Hepatocyte (in vitro differentiated cells): ENCODE measurements at places on chromosomes 1 and 21.
A peak's percentile ranks its signal among the peaks of the same experiment; 100 is the strongest.

DNA sequence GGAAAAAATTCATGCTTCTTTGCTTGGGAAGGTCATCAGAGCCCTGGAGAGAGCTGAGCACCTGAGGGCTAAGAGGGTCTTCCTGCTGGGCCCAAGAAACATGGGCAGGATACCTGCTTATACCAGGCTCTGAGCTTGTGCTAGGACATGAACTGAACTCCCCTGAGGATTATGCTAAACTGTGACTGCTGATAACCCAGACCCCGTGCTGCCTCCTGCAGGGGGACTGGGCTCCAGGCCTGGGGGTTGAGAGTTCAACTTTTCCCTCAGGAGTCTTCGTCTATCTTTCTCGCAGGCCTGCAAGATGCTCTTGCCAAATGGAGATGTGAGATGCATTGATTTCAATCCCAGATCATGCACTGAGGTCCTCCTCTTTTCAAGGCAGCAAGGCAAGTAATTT, 368.5 kb downstream of the HHAT start:
- H3K4me1 ChIP-seq, result no peaks in the 10 kb centered on the region
- H3K27ac ChIP-seq, result no peak overlapping the region
- no peak overlapping the region for H3K4me3 ChIP-seq
- peaks cover 7% of the 10 kb centered on the region for H3K27me3 ChIP-seq

- peak; percentile 85 for DNase-seq
- H3K4me3 ChIP-seq, result no peak overlapping the region
- no peaks in the 10 kb centered on the region for H3K36me3 ChIP-seq
- no peaks in the 10 kb centered on the region for H3K27me3 ChIP-seq
Measured at GRCh38 chr1:205528887-205529825, 24.7 kb downstream of the CDK18 start.

- DNase-seq, result no peak
- H3K4me1 ChIP-seq, result no peaks in the 10 kb centered on the region
- H3K27ac ChIP-seq, result no peak overlapping the region
- no peaks in the 10 kb centered on the region for H3K27me3 ChIP-seq
- no peaks in the 10 kb centered on the region for H3K36me3 ChIP-seq
Measured at GRCh38 chr1:59878370-59878769, 48.2 kb downstream of the CYP2J2 start.

DNA sequence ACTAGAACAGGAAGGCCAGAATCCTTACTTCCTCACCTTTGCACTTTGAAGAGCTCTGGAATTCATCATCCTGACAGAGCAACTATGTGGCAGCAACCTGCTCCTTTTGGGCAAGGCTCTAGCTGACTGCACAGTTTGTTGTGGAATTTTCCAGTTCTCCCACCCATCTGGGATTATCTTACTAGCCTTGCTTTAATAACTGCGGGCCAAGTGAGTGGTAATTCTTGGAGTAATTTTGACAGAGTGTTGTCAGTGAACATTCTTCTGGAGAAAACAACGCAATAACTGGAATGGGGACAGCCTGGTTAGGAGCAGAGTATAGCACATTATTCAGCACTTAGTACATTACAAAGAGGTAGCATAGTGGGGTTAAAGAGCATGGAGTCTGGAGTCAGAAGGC, 75.3 kb downstream of the NTMT2 start:
- no peak overlapping the region for H3K27ac ChIP-seq
- no peaks in the 10 kb centered on the region for H3K4me1 ChIP-seq

- no peak for DNase-seq
- no peaks in the 10 kb centered on the region for H3K4me1 ChIP-seq
- no peaks in the 10 kb centered on the region for H3K36me3 ChIP-seq
- no peak overlapping the region for H3K27ac ChIP-seq
- no peak overlapping the region for H3K4me3 ChIP-seq
Measured at GRCh38 chr1:214312530-214313051, 31.6 kb downstream of the SMYD2 start.

DNA sequence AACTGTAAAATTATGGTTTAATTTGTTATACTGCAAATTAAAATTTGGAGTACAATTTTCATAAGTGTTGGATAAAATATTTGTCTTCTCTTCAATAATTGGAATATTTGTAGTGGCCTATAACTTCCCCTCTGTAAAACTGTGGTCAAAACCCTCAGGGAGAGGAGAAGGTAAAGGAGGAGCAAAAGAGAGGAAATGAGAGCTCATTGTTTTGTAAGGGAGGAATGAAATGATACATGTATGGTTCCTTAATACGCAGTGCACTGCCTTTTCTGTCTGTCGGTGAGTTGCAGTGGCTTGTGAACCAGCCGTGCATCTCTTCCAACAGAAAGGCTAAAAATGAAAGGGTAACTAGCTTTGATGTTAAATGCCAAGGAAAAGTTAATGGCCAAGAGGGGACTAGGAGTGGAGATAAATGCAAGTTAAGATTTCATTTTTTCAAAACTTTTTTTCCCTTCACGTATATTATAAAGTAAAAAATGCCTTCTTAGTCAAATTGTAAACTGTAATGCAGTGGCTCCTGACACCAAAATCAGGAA, 26.4 kb downstream of the LRRC8D start:
- H3K27ac ChIP-seq, result no peak overlapping the region
- H3K4me3 ChIP-seq, result no peak overlapping the region
- H3K36me3 ChIP-seq, result no peaks in the 10 kb centered on the region
- H3K27me3 ChIP-seq, result no peaks in the 10 kb centered on the region
- peaks cover 8% of the 10 kb centered on the region for H3K4me1 ChIP-seq

GRCh38 chr1:167829868-167830267, 84.1 kb downstream of the ADCY10 start:
- no peak for DNase-seq
- H3K27ac ChIP-seq, result no peak overlapping the region
- H3K4me3 ChIP-seq, result no peak overlapping the region
- H3K36me3 ChIP-seq, result no peaks in the 10 kb centered on the region

GRCh38 chr1:153357076-153357852, 390 bp upstream of the S100A9 start:
- H3K27ac ChIP-seq, result no peak overlapping the region
- H3K4me1 ChIP-seq, result no peaks in the 10 kb centered on the region
- no peaks in the 10 kb centered on the region for H3K36me3 ChIP-seq
- no peak for DNase-seq
- no peak overlapping the region for H3K4me3 ChIP-seq
- peaks cover 4% of the 10 kb centered on the region for H3K27me3 ChIP-seq

- peaks cover 3% of the 10 kb centered on the region for H3K27me3 ChIP-seq
- no peak for DNase-seq
- H3K36me3 ChIP-seq, result no peaks in the 10 kb centered on the region
- no peak overlapping the region for H3K4me3 ChIP-seq
- no peaks in the 10 kb centered on the region for H3K4me1 ChIP-seq
- H3K27ac ChIP-seq, result no peak overlapping the region
Measured at GRCh38 chr21:38012672-38013071, 96.4 kb upstream of the KCNJ6 start.

DNA sequence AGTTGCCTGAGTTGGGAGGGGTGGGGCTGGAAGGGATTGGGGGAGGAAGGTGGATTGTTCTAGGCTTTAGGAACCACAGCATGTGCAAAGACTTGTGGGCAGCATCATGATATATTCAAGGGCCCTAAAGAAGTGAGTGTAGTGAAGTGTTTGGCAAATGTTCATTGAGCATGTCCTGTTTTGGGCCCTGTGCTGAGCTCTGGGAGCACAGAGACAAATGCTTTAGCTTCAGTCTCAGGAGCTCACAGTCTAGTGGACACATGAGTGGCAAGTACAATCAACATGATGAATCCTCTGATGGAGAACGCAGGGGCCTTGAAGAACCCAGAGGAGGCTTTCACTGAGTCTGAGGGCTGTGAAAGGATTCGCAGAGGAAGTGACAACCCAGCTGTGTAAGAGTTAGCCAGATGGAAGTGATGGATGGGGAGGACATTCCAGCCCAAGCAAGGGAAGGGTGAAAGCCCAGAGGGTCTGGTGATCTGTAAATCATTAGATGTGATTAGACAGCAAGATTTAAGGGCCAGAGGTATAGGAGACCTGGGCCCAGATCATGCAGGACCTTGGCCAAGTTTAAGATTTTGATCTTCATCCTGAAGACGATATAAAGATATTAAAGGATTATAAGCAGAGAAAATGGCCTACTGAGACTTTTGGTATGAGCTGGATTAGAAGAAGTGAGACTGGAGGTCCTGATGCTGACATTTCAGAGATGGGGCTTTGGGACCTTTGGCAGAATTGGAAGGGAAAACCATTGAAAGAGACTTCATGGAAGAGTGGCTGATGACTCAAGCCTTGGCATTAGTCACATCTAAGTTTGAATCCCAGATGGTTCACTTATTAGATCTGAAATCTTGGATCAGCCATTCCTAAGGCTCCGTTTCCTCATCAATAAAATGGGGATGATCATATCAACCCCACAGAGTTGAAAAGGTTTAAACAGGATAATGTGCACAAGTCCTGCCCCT, 4.6 kb downstream of the IPO13 start:
- H3K27me3 ChIP-seq, result no peaks in the 10 kb centered on the region
- H3K27ac ChIP-seq, result no peak overlapping the region
- H3K4me1 ChIP-seq, result peaks cover 11% of the 10 kb centered on the region
- no peaks in the 10 kb centered on the region for H3K36me3 ChIP-seq
- H3K4me3 ChIP-seq, result no peak overlapping the region

DNA sequence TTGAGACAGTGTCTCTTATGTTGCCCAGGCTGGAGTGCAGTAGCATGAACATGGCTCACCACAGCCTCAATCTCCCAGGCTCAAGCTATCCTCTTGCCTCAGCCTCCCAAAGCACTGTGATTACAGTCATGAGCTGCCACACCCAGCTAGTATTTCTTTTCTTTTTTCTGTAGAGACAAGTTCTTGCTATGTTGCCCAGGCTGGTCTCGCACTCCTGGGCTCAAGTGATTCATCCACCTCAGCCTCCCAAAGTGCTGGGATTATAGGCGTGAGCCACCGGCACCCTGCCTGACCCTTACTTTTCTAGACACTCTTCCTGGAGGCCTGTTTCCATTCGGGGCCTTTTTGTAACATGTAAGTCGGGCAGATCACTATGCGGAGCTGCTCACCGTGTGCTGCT, 30.1 kb upstream of the SRP9 start:
- H3K4me1 ChIP-seq, result peaks cover 5% of the 10 kb centered on the region
- H3K27me3 ChIP-seq, result no peaks in the 10 kb centered on the region
- DNase-seq, result peak; percentile 25

DNA sequence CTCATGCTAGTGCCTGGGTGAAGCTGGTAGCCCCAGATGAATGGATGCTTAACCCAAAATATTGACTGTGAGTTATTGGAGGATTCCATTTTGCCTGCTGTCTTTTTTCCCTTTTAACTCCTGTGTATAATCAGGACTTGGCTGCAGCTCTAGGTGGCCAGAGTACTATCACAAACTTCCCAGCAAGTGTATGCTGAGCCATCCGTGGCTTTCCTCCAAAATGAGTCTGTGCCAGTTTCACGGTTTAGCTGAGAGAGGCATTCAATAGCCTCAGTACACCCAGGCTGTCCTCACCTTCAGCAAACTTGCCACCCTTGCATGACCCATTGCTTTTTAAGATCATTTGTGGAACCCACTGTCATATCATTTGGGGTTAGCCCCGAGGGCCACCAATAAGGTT, 5.3 kb upstream of the DPT start:
- H3K27ac ChIP-seq, result no peak overlapping the region
- H3K4me1 ChIP-seq, result peaks cover 21% of the 10 kb centered on the region
- no peak overlapping the region for H3K4me3 ChIP-seq
- DNase-seq, result no peak

DNA sequence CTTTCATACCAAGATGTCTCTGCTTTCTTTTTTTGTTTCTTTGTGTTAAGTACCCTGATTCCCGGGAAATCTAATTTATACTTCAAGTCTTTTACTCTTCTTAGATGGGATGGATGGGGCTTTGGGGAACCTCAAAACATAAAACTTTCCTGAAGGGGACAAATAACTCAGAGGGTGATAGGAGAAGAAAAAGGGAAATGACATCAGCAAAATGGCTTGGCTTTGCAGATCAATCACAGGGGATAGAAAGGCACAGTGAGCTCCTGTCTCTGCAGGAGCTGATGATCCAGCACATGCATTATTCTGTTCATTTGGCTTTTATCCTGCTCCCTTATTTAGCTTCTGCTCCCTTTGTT, 1.4 kb upstream of the CA14 start:
- H3K36me3 ChIP-seq, result no peaks in the 10 kb centered on the region
- no peak for DNase-seq

DNA sequence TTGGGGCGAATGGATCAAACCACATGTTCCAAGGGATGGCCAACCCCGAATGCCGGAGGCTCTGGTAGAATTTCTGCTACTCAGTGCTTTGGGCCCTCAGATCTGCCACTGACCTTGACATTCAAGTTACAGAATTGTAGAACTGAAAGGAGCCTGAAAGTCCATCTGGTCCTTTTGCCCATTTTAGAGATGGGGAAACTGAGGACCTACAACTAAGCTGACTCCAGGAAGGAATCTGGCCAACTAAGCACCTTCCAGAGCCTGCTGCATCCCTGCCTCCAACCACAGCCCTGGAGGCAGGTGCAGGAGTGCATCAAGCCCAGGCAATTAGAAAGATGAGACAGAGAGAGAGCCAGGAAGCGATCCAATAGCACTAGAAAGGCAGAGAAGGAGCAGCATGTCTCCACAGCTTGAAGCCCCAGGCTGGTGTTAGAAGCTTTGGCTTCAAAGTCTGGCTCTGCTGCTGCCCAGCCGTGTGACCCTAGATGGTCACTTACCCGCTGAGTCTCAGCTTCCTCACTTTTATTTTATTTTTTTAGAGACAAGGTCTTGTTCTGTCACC, 1.3 kb upstream of the CTRC start:
- H3K4me1 ChIP-seq, result peaks cover 7% of the 10 kb centered on the region
- no peak overlapping the region for H3K27ac ChIP-seq
- no peaks in the 10 kb centered on the region for H3K36me3 ChIP-seq

DNA sequence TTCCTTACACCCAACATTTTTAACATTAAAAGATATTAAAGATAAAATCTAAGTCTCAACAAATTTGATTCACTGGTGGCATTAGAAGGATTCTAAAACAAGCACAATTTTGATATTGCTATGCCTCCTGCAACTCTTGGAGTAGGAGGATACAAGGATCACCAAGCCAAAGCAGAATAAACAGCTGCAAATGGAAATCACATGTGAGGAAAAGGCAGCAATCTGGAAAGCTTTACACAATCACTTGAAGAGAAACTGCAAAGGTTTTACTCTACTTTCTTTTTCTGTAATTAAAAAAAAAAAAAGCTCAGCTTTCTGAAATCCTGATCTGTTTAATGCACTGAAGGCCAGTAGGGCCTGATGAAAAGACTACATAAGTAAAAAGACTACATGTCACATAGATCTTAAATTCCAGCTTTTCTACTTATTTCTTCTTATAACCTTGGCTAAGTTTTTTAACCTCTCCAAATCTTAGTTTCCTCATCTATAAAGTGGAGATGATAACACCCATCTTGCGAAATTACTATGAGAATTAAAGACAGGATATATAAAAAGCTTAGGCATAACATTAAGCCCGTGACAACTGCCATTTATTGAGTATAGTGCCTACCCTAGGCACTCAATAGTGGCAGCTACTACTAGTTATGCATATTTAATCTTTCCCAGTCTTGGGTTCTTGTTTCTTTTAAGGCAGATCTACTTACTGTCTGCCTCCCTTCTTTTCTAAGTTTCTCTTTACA, 73.5 kb downstream of the EPS15 start:
- DNase-seq, result no peak
- no peaks in the 10 kb centered on the region for H3K27me3 ChIP-seq
- peaks cover 5% of the 10 kb centered on the region for H3K4me1 ChIP-seq
- H3K27ac ChIP-seq, result no peak overlapping the region
- H3K4me3 ChIP-seq, result no peak overlapping the region
